Endodermal cell (in vitro differentiated cells): ENCODE measurements at places on chromosomes 2 and 18.
A peak's percentile ranks its signal among the peaks of the same experiment; 100 is the strongest.

GRCh38 chr2:53750041-53750768 lies 17.4 kb upstream of the CHAC2 start:
- DNase-seq, result no peak

DNA sequence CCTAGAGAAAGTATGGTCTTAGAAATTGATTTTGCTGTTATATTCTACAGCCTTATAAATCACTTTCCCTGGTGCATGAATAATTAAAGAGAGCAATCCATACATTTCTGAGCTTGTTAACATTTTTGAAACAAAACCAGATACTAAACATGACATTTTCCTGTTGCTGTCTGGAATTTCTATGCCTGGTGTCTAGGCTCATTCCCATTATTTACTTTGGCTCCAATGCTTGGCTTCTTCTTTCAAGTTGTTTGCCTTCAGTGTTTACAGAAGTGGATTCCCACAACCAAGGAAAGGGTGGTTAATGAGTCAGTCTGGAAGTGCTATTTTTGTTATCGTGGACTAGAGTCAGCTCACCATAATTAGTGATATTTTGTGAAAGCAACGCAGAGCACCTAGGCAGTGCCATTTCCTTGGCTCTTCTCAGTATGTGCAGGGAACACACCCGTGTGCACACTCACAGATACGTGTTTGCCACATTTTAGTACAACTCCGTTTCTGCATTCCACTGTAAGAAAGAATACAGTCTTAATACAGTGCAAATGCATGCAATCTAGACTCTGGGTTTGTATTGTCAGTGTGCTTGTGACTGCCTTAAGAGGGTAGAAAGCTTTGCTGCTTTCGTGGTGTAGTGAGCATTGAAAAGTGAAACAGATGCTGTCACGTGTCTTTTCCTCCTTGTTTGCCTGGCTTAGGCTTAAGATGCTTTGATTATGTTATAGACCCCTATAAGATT lies 185.0 kb upstream of the RASGRP3 start:
- DNase-seq, result no peak

- DNase-seq, result no peak
Measured at GRCh38 chr2:61255580-61256437, 93.8 kb downstream of the C2orf74 start.

GRCh38 chr2:14261771-14262170 lies 370.7 kb upstream of the LRATD1 start:
- DNase-seq, result no peak

DNA sequence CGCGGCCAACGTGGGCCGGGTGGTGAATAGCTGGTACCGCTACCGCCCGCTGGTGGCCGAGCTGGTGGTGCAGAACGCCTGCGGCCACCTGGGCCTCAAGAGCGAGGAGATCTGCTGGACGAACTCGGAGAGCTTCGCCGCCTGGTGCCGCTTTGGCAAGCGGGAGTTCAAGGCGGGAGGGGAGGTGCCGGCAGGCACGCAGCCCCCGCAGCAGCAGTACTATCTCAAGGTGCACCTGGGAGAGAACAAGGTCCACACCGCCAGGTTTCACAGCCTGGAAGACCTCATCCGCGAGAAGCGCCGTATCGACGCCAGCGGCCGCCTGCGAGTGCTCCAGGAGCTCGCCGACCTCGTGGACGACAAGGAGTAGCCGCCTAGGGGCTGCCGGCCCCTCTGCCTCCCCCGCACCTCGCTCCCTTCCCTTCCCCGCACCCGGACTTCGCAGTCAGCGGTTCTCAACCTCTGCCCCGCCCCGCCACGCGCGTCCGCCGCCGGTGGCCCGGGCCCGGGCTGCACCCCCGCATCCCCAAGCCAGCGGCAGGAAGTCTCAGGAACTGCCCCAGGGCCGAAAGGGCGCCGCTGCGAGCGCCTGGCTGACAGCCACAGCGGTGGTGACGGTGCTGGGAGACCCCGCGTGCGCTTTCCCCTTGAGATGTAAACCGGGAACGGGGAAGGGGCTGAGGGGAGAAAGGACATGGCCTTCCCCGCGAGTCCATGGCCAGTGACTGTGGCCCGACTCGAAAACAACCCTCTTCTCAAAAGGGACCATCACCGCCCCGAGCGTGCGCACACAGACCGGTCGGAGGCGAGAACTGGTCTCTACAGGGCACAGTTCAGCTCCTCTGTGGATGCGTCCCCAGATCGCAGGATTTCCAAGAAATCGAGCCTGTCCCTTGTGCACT lies 2.2 kb downstream of the LRATD1 start:
- DNase-seq, result peak; percentile 95

- peak; percentile 67 for DNase-seq
Measured at GRCh38 chr2:217451666-217452065, 551.1 kb downstream of the TNS1 start.

- no peak for DNase-seq
Measured at GRCh38 chr2:232871835-232872736, 2.0 kb downstream of the SNORC start.

- no peak for DNase-seq
Measured at GRCh38 chr2:43701111-43701510, 24.9 kb upstream of the C1GALT1C1L start.

- no peak for DNase-seq
Measured at GRCh38 chr18:9735238-9735637, 27.1 kb downstream of the RAB31 start.

DNA sequence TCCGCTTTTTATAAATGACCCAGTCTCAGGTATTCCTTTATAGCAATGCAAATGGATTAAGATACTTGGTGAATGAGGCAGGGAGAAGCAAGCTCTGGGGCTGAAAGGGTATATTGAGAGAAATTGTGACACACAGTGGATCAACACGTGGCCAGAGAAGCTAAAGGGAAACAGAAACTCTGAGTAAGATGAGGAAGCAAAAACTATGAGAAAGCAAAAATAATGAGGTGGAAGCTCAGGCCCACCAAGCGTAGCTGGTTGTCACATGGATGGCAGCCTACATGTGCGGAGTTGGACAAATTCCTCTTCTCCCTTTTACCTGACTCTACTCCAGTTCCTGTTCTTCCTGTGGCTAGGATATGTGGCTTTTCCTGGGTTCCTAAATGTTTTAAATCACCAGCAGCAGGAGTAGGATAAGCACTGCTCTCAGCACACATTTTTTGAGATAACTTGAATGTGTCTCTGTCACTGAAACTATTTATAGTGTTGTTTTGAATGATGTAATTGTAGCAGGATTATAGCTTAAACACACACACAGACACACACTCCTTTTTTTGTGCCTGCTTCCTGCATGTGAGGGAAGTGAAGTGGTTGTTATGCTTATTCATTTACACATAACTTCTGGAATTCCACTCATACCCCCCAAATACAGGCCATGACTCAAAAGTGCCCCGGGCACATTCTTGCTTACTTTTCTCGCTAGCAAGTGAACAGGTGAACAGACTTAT lies 30.1 kb upstream of the EPC2 start:
- no peak for DNase-seq

DNA sequence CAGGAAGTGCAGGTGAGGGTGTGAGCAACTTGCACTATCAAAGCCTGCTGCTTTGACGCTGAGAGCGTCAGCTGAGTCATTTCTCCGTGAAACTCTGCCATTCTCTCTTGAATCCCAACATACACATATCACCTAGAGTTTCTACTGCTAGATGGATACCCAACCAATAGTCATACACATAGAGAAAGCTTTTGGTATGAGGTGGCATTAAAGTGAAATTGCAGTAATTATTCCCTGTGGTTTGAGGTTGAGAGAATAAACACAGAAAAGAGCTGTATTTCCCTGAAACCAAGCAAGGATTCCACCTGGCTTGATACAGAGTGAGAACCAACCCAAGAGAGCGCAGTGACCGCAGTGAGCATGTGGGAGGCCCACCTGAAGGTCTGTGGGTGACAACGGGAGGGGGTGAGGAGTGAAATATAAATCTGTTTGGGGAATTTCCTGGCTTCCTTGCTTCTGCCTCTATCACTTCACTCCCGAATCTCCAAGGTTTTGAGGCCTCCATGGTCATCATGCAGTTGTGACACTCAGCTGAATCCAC lies 28.8 kb upstream of the TMEM18 start:
- DNase-seq, result no peak

DNA sequence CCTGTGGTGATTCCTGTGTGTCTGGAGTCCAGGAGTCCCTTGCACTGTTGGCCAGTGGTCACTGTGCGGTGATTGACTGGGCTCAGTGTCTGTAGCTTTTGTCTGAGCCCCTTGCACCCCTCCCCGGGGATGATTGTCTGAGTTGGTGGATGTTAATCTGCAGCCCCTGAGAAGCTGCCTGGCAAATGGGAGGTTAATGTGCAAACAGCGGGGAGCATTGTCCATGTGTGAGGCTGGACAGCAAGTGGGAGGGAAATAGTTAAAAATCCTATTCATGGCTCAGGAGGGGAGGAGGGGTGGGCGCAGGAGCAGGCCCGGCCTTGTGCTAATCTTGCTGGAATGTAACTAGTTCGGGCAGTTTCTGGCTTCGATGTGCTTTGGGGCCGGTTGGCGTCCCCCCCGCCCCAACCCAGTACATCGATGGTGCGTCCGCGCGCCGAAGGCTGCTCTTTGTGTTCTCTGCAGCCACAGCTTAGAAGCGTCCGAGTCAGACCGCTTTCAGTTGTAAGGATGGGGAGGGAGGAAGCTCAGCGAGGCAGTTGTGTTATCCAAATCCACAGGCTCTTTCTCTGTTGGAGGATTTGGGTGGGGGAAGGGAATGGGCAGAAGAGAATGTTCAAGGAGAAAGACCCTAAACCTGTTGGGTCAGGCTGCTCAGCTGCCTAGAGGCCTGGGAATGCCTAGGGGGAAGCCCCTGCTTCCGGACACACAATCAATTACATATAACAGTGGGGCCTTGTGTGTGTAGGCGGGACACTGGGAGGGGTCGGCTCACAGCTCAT lies 71.8 kb downstream of the TGOLN2 start:
- DNase-seq, result peak; percentile 94

DNA sequence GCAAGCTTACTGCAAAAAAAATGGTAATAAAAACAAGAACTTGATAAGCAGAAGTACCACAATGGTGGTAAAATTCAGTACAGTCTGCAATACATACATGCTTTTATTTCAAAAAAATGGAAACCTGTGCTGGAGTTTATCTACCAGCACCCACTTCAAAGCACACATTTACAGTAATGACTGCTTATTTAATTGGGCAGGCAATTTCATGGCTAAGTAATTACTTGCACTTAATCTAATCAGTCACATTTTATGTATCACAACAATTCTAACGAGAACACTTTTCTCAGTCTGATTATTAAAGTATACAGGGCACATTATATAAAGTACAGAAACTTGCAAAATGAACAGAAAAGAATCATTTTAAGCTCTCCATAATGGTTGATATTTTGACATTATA lies 5.2 kb downstream of the APCDD1 start:
- no peak for DNase-seq

DNA sequence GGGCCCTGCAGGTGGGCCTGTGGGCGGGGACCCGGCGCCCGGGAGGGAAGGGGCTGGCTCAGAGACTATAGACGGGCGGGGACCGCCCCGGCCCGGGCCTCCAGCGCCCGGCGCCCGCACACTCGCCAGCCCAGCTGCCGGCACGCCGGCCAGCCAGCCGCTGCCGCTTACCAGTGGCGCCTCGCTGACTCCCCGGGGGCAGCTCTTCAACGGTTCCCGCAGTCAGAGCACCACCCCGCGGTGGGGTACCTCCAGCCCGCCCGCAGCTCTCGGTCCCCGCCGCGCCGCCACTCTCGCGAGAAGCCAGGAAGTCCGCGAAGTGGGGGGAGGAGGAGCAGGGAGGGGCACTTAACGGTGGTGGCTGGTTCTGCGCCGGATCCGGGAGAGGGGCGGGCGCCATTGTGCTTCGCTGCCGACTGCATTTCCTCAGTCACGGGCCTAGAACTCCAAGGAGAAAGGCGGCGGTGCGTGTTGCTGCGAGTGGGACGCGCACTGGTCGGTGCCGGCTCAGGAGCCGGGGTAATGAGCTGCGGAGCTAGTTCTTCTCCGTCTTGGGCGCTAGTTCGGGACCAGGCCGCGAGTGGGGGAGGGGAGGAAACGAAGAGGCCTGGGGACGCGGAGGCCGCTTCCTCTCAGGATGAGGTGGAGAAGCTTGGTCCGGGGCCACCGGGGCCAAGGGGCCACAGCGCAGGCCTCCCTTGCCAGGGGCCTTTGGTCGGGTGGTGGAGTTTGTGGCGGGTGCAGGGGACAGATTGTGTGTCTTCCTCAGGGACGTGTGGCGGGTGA lies at the start of gene MARCHF7:
TSS of gene MARCHF7 (plus strand) at position 364 of the 786 bp plus-strand sequence. CDS start 16,517 bp downstream, outside the sequence.
- peak; percentile 99 for DNase-seq

GRCh38 chr2:15782009-15782751 lies 158.2 kb upstream of the MYCN start:
- DNase-seq, result no peak

DNA sequence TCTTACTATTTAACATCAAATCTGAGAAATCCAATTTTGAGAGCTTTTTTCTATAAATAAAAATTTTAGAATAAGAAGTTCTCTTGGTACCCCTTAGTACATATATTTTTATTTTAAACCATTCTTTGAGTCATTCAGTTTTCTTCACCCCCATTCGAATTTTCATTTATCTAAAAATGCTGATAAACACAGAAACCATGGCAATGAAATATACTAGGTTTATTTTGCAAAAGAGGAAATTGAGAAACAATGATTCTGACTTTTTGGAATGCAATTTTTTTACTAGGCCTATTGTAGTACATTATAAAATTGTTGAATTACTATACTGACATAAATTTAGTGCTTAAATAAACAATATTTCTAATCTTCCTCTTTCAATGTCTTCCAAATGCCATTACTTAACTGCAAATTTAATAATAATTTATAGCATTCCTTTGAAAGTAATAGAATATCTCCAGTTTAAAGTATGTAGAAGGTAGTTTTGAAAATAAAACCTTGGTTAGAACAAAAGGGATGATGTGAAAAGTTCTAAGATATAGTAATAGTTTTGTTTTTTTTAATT lies 46.3 kb downstream of the TANK start:
- DNase-seq, result no peak

DNA sequence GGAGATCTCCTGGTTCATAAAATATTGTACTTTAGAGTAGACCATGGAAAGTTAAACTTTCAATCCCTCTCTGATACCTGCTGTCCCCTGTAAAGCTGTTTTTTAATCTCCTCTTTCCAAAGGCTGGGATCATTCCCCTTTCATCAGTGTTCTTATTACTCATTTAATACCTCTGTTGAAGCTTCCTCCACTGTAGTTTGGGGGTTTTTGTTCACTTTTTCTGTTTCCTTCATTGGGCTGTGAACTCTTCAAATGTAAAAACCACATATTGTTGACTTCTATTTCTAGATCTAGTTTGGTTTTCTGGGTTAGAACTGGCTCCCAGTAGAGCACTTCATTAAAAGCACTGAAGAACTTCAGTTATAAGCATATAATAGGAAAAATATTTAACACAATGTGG lies 598.1 kb downstream of the RNF144A start:
- DNase-seq, result no peak

GRCh38 chr2:47487498-47487875 lies 84.5 kb downstream of the MSH2 start:
- DNase-seq, result no peak

- DNase-seq, result no peak
Measured at GRCh38 chr18:50429207-50429948, 54.5 kb downstream of the SKA1 start.
